ENCODE measurements at places on chromosomes 12 and 14.

DNA sequence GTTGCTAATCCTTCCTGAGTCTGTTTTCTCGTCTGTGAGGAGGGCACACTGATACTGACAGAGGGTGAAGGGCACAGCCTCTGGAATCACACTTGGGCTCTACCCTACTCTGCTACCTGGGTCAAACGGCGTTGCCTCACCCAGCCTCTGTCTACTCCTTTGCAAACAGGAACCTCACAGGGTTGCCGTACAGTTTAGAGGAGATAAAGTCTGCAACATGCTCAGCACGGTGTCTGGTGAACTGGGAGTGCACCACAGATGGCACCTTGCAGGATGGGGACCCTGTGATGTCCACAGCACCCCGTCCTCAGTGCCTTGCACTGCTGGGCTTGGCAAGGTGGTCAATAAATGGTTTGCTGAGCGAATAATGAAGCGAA lies 38.3 kb downstream of the TESC start:
- no peak for DNase-seq

GRCh38 chr12:13194401-13195110 lies 2.0 kb upstream of the EMP1 start:
- no peak for DNase-seq

GRCh38 chr12:63955831-63956666 lies 111.5 kb downstream of the SRGAP1 start:
- DNase-seq, result no peak

DNA sequence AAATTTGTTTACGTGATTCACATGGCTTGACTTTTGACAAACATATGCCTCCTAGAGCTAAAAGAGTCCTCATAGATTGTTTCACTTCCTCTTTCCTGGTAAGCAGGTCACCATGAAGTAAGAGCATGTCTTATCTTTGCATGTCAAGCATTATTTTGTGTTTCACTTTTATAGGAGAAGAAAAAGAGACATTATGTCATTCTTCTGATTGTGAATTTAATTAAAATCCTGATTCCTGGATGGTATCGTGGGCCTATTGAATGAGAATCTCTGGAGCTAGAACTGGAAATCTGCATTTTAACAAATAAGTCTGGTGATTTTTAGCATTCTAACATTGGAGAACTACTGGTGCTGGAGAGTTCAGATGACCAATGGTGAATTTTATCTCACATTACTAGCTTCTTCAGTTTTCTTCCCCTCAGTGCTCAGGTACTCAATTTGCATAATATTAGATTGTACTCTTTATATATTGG lies 218.6 kb upstream of the ATP2B1 start:
- DNase-seq, result no peak

- DNase-seq, result no peak
Measured at GRCh38 chr12:18421867-18422266, 160.5 kb downstream of the PIK3C2G start.

DNA sequence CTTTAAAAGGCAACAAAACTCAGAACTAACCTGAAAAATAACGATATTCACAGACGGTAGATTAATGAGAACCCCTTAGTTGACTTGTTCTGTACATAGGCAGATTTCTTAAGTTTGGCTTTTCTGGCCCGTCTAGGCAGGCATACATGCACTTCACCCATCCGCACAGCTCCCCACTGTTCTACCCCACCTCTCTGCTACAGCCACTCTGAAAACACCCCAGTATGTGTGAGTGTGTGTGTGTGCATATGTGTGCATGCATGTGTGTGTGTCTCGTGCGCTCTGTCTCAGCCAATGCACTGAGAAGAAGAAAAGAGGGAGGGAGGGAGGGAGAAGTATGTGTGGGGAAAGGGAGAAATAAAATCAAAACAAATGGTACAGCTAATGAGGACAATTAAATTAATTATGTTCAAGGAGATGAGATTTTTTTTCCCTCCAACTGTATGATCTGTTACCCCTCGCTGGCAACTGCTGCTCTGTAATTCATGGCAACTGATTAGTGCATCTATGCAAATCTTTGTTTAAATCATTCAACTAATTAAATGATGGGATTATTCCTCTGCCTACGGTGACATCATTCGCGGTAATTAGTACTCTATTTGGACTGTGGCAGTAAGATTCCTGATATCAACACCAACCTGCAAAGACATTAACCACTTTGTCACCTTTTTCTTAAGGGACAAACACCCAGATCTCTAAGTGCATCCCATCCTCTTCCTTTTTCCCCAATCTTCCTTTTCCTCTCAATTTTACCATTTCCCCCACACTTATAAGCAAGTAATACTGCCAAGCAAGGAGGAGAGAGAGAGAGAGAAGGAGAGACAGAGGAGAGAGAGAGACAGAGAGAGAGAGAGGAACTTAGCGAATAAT lies 2.2 kb upstream of the LMO3 start:
- no peak for DNase-seq

DNA sequence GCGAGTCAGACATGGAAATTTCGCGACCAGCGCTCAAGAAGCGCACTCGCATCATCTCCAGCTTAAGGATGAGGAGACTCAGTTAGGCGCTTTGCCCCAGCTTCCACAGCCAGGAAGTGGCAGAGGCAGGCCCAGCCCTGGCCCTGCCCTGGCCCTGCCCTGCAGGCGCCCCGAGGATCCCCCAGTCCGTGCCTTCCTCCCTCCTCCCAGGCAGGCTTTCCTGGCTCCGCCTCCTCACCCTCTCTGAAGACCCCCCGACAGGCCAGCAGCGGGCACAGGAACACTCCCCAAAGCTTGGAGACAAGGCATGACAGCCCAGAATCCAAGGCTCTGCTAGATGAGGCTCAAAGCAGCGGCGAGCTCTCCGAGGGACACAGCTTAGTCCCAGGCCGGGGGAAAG lies 25.1 kb downstream of the UBR7 start:
- no peak for DNase-seq

DNA sequence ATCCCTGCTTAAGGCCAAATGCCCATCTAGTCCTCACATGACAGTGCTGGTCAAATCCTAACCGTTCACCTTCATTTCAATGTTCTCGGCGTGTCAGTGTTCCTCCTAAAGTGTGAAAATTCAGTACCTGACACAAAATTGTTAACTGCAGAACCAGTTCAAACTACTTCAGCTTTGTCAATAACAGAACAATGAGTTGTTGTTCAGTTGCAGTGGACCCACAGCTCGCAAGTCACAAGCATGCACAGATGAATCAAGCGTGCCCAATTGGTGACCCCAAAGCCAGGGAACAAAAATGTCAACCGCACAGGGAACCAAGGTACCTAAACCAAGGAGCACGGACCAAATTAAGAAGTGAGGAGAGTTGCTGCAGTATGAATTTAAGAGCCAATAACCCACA lies 23.2 kb downstream of the NRDE2 start:
- no peak for DNase-seq

DNA sequence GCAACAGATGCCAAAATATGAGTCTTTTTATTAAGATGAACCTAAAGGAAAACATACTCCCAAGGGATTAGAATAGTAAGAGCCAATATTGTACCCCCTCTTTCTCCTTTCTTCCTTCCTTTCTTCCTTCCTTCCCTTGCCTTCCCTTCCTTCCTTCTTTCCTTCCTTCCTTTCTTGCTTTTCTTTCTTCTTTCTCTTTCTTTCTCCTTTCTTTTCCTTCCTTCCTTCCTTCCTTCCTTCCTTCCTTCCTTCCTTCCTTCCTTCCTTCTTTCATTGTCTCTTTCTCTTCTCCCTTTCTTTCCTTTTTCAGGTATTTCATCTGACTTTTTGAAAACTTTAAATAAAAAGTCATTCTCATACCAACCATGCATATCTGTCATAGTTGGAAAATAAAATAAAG lies 892.5 kb downstream of the LRFN5 start:
- DNase-seq, result no peak

- no peak for DNase-seq
Measured at GRCh38 chr12:55933799-55934742, 3.1 kb downstream of the DGKA start.

DNA sequence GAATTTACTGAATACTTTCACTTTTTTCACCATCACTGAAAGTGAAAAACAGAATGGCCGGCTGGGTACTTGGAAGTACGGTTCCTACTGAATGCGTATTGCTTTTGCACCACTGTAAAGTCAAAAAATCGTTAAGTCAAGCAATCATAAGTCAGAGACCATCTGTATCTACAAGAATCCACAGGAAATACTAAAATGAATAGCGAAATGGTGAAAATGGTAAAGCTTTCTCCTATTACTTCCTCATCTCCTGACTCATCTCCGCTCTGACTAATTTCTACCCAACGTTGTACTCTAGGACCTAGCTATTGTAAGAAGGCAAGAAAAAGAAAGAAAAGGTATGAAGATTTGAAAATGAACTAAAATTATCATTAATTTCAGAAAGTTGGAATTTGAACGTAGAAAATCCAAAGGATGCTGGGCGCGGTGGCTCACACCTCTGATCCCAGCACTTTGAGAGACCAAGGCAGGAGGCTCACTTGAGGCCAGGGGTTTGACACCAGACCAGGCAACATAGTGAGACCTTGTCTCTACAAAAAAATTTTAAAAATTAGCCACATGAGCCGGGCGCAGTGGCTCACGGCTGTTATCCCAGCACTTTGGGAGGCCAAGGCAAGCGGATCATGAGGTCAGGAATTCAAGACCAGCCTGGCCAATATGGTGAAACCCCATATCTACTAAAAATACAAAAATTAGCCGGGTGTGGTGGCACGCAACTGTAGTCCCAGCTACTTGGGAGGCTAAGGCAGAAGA lies 5.3 kb upstream of the CDCA4 start:
- DNase-seq, result no peak

DNA sequence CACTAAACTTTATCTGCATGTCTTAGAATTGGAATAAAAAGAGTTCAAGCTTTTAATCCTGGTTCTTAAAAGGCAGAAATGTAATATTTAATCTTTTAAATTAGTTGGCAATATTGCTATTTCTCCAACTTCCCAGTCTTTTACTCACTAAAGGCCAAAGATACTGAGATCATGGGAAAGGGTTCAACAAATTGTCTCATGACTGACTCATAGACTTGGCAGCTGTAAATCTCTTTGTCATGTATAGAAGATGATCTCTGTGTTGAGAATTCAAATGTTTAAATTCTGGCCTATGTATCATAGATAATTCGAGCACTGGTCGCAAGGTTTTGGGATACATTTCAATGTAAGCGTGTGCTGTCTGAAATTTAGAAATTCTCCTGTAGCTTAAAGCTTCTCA lies 40.1 kb upstream of the STRAP start:
- no peak for DNase-seq

DNA sequence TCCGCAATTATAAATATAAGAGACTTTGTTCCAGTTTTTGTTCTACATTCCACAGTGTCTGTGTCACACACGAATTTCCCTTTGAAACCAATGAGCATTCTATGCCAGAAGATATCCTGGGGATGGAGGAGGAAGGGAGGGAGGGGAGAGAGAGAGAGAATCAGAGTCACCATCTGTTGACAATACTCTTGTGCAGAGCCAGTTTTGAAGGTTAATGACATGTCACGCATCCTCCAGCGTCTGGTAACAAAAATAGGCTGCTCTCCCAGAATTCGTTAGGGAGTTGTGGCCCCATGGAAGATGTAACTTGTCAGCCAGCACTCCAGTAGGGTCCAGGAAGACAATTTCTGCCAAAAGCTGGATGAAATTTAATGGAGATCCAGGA lies 213.5 kb upstream of the KRR1 start:
- DNase-seq, result no peak

DNA sequence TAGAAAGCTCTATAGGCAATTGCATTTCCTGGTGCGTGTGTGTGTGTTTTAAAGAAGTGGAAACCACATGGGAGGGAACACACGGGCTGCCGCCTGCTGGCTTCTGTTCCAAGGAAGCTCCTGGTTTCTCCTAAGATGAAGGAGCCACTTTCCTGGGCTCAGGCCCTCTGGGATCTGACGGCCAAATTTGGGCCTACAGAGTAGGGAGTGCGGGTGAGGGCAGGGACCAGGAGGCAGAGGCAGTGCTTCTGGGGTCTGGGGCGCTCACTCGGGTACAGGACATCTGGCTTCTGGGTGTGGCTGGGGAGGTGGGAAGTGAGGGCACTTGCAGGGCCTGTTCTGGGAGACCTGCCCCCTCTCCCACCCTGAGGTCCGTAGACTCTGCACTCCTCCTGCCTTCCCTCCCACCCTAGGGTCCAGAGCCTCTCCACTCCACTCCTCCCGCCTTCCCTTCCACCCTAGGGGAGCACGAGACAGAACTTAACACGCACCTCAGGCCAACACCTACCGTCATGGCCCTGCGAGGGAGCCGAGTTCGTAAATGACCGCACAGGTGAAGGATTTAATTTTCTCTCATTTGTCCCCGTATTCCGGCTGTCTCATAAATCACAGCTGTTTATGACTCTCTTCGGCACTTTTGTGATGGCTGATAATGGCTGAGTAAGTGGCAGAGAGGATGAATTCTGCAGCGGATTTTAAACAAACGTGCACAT lies 127.7 kb downstream of the KIF26A start:
- DNase-seq, result no peak

GRCh38 chr12:41019461-41019860 lies 168.7 kb upstream of the PDZRN4 start:
- DNase-seq, result no peak

- DNase-seq, result no peak
Measured at GRCh38 chr12:117035287-117035686, 63.9 kb downstream of the TESC start.

GRCh38 chr12:48940181-48940580 lies 14.9 kb upstream of the FKBP11 start:
- DNase-seq, result no peak

- DNase-seq, result no peak
Measured at GRCh38 chr12:88703790-88704189, 123.5 kb upstream of the KITLG start.

DNA sequence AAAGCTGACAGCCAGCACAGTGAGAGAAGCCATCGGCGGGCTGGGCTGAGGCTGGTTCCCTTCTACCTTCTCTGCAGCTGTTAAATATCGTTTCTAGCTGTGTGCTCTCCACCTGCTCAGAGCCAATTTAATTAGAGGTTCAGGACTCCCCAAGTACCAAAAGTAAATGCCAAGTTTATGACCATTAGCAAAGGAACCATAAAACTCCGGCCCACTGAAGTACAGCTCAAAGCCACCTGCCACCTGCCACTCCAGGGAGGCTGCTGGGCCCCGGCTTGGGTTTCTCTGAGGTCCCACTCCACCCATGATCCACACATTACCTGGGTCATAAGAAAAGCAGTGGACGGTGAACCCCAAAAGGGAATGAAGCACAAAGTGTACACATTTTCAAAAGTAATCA lies 272.8 kb downstream of the KSR2 start:
- DNase-seq, result no peak
